ENCODE measurements at places on chromosomes 7 and 10.

- DNase-seq: no peak
Measured at GRCh38 chr10:121330563-121330962, 267.7 kb downstream of the FGFR2 start.

DNA sequence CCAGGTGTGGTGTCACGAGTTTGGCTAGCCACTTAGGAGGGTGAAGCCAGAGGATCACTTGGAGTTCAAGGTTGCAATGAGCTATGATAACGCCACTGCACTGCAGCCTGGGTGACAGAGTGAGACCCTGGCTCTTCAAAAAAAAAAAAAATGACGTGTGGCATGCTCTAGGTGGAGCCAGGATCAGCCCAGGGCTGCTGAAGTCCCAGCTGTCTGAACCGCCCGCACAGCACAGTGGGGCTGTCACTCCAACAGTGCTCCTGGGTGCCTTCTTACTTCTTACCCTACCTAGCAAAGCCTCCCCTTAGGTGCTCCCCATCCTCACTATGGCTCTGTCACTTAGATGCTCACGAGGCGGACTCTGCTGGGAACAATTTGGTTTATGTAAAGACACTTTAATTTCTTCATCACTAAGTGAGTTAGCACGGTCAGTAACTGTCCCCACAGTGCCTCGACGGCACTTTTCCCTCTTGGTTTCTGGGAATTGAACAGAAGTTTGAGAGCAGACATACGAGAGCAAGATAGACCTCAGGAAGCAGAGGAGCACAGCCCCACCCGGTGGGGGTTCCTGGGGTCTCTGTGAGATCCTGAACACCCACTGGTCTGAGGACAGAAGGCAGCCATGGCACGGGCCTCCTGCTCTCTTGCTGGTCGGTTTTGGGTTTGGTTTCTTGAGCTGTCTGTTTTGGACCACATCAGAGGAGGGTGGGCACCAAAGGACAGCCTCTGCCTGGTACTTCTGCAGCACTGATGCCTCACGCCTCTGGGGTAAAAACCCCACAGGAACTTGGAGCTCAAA lies 66.2 kb upstream of the BTBD16 start:
- no peak for DNase-seq

DNA sequence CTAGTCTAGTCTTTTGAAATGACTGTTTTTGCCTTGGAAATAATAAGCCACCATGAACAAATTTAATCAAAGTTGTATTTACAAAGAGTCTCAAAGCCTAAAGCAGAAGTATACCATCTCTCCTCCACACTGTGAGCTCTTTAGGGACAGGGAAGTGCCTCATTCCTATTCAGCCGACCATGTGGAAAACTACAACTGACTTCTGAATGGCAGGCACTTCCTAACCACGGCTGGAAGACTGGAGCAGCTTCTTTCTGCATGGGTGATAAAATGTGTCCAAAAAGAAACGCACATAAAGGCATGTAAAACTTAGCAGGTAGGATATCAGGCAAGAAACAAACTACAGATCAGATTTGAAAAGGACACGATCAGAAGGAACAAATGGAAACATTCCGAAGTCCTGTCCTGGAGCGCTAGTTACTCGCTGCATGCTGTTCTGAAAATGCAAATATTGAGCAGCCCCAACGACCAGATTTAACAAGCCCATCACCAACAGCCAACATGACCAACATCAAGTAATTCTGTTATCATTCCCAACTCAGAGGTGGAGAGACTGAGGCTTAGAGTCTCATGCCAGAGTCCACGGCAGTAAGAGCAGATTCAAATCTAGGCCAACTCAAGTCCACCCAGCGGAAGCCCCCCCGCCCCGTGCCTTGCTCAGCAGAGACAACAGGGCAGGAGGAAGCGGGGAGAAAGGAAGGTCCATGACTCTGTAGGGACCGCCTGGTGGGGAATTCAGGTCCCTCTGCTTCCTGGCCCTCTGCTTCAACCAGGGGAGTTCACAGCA lies 26.5 kb downstream of the CTBP2 start:
- no peak for DNase-seq

- DNase-seq: no peak
Measured at GRCh38 chr10:3750006-3750816, 34.8 kb downstream of the KLF6 start.

- DNase-seq: no peak
Measured at GRCh38 chr10:75331081-75331480, 70.5 kb downstream of the ZNF503 start.

DNA sequence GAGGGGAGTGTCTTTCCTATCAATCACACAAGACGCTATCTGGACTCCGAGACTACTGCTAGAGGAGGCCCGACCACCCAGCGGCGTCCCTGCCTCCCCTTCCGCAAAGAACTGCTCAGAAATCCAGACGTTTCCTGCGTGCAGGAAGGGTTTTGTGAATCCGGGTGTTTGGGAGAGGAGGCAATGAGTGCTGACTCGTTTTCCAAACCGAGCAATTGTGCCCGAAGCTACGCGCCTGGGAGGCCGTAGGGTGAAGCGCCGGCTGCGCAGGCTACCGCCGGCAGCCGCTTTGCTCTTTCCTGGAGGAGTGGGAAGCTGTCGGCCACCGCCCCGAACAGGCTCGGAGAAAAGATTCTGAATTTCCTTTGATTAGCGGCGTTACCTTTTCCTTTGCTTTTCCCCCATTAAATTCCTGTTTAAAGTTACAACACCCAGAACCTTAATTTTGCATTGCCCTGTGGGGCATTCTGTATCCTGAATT lies 5.3 kb downstream of the VAX1 start:
- DNase-seq: no peak

DNA sequence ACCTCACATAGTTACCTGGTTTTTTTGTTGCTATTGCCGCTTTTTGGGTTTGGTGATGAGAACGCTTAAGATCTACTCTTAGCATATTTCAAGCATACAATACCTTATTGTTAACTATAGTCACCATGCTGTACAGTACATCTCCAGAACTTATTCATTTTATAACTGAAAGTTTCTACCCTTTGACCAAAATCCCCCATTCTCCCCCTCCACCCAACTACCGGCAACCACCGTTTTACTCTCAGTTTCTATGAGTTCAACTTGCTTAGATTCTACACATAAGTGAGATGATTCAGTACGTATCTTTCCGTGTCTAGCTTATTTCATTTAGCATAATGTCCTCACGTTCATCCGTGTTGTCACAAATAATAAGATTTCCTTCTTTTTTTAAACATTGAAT lies 86.7 kb upstream of the IL6 start:
- no peak for DNase-seq

GRCh38 chr7:102473271-102473991 lies 5.3 kb downstream of the POLR2J start:
- DNase-seq: no peak
